Mesendoderm (in vitro differentiated cells): ENCODE measurements at places on chromosomes 6 and 20.

GRCh38 chr6:157787080-157787479 is 36.0 kb upstream of the SNX9 start:
- DNase-seq, result no peak

GRCh38 chr6:22954749-22955385 is 385.5 kb downstream of the HDGFL1 start:
- DNase-seq, result no peak

DNA sequence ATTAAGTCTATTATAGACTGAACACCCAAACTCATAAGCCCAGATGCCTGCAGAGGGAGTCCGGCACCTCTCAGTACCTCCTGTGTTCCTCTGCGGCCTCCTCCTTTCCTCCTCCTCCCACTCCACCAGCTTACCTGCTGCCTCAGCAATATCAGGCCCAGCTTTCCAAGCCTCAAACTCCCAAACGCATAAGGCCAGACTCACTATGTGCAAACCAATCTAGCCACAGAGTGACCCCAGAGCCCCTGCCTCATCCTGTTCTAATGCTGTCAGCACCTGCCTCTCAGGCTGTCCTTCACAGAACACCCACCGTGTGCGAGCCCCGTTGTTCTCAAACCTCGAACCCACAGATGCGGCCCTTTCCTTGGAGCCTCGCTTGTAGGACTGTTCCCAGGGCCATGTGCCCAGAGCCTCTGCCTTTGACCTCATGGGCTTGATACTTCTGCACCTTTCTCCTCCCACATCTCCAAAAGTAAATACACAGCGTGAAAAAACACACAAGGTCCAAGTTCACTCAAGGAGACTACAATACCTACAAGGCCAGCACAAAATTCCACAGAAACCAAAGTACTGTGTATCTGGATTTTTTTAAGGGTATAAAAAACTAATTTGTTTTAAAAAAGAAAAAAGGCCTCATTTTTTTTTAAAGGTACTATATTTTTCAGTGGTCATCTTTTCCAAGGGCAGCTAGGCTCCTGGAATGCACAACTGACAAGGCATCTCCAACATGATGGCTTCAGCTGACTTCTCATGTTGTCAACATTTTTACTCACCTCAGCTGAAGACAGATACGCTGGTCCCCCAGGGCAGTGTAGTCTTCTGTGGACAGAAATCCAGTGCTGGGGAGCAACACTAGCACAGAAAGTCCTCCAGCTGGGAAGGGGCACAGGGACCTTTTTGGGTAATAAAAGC is 52.3 kb downstream of the ABHD12 start:
- DNase-seq, result no peak

- no peak for DNase-seq
Observed at GRCh38 chr6:4612636-4613171, 163.5 kb upstream of the CDYL start.

GRCh38 chr6:168128006-168128630 is 49.1 kb upstream of the FRMD1 start:
- no peak for DNase-seq

DNA sequence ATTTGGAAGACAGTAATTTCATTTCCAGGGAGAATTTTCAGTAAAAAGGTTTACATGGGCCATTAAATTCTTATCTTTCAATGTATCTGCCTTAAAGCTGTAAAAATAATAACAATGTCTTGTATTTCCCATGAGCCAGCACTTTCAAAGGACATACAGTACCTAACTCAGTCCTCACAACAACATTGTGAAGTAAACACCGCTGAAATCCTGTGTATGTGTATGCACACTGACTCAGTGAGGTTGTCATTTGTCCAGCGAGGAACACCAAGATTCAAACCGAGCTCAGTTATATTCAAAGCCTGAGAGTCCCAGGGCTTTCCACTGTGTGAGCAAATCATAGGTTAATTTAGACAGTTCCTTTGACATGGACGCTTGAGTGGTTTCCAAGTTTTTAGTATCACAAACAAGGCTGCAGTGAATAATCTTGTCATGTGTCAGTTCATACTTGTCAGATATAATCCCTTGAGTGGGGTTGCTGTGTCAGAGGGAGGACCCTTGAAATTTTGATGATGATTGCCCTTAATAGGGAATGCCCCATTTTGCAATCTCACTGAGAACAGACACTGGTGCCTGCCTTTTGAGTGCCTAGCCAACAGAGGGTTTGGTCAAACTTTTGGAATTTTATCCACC is 50.0 kb upstream of the SLC22A23 start:
- no peak for DNase-seq

DNA sequence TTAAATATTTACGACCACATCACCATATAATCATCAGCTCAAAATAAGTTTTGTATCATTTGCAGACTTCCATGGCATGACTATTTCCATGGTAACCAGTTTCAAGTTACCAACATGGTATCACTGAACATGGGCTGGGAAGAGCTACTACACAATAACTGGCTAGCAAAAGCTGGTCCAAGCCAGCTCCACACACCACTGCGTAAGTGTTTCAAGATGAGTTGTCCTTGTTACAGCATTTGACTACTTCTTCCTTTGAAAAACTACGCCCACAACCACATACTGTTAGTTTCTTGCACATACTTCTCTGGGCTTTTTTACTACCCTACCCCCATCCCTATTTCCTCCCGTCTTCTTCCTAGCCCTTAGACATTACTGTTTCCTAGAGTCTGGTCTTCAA is 8.5 kb downstream of the CD164 start:
- DNase-seq, result no peak

DNA sequence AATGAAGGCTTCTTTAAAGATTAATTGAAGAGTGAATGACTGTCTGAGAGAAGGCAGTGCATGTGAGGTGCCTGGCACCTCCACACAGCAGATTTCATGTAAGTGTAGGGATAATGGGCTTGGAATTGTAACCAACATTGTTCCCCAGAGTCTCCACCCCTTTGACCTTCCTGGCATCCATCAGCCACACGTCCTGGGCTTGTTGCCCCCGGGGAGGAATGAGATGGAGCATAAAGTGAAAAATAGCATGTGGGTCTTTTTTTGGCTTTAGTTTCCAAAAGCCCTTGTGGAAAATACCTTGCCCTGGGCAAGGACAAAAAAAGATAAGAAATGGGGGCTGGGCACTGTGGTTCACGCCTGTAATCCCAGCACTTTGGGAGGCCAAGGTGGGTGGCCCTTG is 242.2 kb upstream of the ECI2 start:
- DNase-seq, result no peak

DNA sequence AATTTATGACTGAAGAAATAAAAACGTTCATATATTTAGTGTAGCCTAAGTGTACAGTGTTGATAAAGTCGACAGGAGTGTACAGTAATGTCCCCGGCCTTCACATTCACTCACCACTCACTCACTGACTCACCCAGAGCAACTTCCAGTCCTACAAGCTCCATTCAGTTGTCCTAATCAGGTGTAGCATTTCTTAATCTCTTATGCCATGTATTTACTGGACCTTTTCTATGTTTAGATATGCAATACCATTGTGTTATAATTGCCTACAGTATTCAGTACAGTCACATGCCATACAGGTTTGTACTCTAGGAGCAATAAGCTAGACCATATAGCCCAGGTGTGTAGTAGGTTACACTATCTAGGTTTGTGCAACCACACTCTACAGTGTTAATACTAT is 610.2 kb upstream of the NOX3 start:
- DNase-seq, result no peak

GRCh38 chr6:119735530-119735929 is 386.0 kb upstream of the MAN1A1 start:
- DNase-seq, result no peak

DNA sequence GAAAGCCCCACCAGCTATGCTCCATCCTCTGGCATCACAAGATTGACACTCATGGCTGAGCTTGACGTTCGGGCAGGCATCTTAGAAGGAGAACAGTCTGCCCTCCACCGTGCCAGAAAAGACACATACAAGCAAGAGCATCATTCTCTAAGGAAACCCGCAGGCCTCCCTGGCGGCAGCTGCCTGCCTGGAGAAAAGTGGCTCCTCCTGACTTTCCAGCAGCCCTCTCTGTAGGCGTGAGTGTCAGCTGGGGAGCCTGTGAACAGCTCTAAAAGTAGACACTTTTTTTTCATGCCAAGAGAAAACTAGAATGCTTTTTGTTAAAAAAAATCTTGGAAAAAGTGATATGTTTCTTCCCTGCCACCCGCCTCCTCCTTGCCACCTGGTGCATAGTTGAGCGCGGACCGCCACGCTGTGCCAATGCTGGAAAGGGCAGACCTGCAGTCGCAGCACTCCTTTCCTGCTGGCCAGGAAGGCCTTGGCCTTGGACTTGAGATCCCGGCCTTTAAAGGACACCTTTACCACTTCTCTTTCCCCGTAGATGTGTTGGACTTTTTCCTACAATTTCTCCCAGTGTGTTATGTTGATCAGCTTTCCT is 29.7 kb upstream of the INSM1 start:
- no peak for DNase-seq

DNA sequence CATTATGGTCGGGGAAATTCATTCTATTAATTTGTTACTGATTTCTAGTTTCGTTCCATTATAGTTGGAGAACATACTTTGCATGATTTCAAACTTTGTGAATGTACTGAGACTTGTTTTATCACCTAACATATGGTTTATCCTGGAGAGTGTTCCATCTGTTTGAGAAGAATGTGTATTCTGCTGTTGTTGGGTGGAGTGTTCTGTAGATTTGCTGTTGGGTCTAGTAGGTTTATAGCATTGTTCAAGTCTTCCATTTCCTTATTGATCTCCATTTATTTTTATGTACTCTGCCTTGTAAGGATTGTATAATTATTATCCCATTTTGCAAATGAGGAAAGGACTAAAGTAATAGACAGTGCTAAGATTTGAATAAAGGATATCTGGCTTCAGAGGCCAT is 85.4 kb downstream of the RREB1 start:
- DNase-seq, result no peak

DNA sequence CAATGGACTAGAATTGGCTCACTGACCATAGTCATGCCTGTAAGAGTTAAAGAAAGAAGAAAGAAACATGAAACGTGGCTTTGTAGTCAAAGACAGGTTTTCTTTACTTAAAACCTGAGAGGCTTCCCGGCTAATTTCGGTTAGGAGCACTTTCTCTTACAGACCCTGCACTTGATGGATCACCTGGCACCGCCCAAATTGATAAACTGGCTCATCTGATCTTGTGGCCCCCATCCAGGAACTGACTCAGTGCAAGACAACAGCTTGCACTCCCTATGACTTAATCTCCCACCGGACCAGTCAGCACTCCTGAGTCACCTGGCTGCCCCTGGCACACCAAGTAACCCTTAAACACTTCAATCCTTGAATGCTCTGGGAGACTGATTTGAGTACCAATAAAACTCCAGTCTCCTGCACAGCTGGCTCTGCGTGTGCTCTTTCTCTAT is 12.3 kb downstream of the TMEM14B start:
- DNase-seq, result no peak

DNA sequence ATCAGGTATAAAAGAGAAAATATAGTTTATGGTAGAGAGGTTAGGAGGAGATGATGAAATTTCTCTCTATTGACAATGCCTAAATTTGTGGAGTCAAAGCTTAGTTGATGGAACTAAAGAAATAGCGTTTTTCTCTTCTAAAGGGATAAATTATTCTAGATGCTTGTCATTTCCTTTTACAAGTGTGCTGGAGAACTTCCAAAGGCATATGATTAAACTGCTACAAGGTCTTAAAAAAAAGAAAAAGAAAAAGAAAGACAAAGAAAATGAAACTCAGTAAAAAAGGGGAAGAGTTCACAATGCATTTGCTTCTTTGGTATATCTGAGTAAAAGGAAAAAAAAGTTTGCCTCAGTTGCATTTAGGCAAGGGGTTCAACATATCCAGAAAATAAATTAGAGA is 499.8 kb upstream of the PTCHD4 start:
- no peak for DNase-seq

DNA sequence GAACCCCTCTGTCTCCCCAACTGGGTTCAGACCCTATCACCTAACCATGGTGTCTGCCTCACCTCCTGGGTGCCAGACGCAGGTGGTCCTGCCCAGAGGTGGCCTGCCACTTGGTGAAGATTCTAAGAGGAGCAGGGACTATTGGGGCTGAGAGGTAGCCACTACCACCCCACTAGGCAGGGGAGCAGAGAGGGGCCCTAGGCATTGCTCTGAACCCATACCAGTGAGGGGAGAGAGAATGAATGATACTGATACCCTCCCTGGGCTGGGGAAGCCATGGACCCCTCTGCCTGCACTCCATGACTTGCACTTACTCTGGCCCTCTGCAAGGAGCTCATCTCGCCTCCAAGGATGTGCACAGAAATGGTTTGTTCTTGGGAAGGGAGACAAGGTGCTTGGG is 31.7 kb upstream of the SPDEF start:
- no peak for DNase-seq
